Fibroblast of mammary gland (primary cell): ENCODE measurements at places on chromosomes 16 and 17.

- DNase-seq: no peak
Observed at GRCh38 chr16:4692460-4693295, 684 bp upstream of the NUDT16L1 start.

GRCh38 chr17:36929851-36930582 lies 7.3 kb upstream of the LHX1 start:
- DNase-seq: no peak

GRCh38 chr17:50289991-50290702 lies 15.9 kb downstream of the TMEM92 start:
- DNase-seq: peak; percentile 100

- no peak for DNase-seq
Observed at GRCh38 chr17:5282642-5283217, 646 bp downstream of the RABEP1 start.

GRCh38 chr17:74792586-74793105 lies 16.5 kb upstream of the NAT9 start:
- DNase-seq: no peak

DNA sequence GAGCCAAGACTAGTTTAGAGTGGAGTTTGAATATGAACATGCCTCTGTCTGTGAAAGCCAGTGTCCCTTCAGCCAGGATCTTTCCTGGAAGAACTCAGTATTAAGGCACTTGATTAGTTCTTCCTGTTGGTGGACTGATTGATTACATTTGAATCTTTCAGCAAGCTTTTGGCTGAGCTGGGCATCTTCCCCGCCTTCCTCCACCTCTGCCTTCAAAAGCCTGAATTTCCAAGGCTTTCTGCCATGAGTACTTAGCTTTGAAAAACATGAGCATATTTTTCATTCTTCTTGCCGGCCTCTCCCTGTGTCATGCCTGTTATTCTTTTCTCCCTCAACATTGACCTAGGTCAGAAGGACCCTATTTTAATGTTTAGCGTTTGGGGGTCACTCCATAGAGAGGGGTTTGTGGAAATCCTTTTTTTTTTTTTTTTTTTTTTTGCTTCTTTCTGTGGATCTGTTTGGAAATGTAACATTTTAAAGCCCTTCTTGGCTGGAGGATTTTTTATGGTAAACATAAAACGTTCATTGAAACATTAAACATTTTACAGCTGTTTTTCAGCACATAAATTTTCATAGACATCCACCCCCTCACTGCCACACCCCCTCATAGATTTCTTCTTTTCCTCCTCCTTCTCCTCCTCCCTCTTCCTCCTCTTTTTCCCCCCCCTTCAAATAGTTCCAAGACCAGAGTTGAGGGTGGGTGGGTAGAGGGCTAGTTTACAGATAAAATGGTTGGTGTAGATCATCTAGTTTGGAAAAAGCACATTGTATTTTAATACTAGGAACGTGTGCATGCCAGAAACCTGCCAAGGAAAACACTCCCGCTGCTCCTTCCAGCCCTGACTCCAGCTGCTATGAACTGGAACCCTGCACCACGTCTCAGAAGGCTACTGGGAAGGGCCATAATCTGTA lies 645.9 kb downstream of the WWOX start:
- DNase-seq: no peak

- DNase-seq: no peak
Observed at GRCh38 chr16:72094266-72094610, 591 bp downstream of the DHX38 start.

- DNase-seq: no peak
Observed at GRCh38 chr17:78617511-78618061, 40.4 kb upstream of the DNAH17 start.

DNA sequence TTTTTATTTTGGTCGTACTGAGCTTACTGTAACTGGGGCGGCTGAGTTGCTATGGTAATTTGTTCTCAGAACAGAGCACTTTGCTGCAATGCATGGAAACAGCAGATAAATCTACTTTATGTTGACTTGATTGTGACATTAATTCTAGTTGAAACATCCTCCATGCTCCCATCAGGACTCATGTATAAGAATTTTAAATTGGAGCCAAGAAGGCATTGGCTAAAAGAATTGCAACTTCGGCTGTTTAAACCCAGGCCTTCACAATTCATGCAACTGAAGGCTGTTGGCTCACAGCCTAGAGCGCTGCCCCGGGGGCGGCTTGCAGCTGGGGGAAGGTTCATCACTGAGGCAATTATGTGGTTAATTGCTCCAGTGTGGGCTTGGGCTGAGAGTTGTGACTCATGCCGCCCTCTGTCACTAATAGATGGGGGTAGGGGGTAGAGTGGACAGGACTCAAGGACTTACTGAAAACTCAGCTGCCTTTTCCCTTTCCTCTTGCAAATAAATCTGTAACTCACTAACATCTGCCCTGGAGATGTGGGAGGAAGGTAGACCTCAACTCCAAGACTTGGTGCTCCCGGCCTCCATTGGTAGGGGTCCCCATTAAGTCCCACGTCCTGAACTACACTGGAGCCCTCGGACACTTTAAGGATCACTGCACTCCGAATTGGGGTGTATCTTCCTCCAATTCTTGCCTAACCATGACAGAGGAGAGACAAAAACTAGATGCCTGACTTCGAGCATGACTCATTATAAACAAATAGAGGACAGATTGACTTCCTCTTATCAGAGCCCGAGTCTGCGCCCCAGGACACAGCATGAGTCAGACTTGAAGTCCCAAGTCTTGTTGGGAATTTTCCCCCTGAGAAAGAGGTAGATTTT lies 37.5 kb downstream of the ERCC4 start:
- peak; percentile 99 for DNase-seq

DNA sequence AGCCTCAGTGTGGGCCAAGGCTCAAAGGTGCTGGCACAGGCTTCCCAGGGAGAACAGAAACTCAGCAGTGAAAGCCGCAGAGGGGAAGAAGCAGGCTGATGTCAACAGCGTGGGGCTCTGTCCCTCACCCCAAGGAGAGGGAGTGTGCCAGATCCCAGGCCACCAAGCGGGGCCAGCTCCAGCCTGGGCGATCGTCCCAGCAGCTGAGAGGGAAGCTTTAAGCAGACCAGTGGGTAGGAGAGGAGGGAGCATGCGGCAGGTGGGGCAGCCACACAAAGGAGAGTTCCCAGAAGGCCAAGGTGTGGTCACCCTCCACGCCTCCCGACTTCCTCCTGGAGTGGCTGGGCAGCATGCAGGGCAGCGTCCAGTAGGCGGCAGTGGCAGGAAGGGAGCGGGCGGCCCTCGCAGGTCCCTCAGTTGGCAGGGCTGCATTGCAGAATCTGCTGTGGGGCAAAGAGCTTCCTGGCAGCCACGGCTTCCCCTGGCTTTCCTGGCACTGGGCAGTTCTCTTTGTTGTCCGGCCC lies 6.0 kb downstream of the SYNGR2 start:
- no peak for DNase-seq

GRCh38 chr16:84988328-84989080 lies 22.8 kb downstream of the ZDHHC7 start:
- no peak for DNase-seq

DNA sequence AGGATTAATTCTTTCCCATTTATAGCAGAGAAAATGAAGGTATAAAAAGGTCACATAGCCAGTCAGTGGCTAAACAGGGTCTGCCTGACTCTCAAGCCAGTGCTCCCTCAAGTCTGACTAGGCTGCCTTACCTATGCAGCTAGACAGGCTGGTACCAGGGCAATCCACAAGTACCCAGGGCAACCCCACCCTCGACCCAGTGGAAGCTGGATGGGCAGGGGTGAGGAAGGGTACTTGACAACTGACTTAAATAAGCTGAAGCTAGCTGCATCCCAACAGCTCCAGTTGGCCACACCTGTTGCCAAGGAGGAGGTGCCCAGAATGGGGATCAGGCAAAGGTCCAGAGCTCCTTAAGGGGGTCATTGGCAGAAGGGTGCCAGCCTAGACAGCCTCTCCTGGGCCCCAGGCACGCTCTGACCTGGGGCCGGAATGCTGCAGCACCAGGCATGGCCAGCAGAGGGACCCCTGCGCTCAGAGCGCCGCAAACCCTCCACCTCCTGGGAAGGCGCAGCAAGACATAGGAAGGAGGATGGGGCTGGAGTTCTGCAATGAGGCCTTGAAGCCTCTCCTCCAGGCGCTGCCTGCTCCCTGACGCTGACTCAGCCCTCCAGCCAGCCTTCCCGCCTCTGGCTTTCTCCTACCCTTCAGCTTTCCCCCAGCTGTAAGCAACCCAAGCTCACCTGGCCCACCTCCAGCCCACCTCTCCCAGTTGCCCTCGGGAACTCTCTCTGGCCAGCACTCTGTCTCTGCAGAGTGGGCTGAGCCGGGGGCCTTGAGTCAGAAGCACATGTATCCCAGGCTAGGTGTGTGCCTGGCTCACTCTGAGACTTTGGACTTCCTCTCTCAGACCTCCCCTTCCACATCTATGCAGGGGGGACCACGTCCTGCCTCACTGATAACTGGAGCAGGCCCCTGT lies 28.8 kb downstream of the MPP2 start:
- DNase-seq: peak; percentile 88

DNA sequence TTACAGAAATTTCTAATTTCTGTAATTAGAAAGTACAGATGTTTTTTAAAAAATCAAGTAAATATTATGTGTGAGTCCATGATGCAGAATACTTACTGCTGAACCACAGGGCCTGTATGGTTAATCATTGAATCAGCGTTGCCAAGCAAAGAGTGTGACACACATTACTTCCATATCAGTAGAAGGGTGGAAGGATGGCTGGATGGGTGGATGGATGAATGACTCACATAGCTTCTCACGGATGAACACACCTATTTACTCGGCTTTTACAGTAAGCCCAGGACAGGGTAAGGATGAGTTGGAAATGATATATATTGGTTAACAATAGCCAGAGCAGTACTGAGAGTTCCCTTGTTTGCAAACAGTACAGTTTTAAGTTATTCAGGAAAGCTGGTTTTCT lies 495.9 kb upstream of the RBFOX1 start:
- no peak for DNase-seq

- DNase-seq: no peak
Observed at GRCh38 chr16:47523342-47524006, 62.3 kb downstream of the PHKB start.

DNA sequence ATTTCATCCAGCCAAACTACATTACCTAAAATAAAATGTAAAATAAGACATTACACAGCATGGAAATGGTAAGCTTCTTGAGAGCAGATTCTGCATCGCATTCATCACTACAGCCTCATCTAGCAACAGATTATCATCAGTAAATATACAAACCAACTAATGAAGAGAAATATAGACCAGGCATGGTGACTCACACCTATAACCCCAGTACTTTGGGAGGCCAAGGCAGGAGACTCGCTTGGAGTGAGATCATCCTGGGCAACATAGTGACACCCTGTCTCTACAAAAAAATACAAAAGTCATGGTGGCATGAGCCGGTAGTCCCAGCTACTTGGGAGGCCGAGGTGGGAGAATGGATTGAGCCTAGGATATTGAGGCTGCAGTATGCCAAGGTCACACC lies 19.9 kb downstream of the NCBP3 start:
- peak; percentile 21 for DNase-seq

GRCh38 chr17:41976142-41976768 lies 9.7 kb downstream of the CNP start:
- peak; percentile 61 for DNase-seq

DNA sequence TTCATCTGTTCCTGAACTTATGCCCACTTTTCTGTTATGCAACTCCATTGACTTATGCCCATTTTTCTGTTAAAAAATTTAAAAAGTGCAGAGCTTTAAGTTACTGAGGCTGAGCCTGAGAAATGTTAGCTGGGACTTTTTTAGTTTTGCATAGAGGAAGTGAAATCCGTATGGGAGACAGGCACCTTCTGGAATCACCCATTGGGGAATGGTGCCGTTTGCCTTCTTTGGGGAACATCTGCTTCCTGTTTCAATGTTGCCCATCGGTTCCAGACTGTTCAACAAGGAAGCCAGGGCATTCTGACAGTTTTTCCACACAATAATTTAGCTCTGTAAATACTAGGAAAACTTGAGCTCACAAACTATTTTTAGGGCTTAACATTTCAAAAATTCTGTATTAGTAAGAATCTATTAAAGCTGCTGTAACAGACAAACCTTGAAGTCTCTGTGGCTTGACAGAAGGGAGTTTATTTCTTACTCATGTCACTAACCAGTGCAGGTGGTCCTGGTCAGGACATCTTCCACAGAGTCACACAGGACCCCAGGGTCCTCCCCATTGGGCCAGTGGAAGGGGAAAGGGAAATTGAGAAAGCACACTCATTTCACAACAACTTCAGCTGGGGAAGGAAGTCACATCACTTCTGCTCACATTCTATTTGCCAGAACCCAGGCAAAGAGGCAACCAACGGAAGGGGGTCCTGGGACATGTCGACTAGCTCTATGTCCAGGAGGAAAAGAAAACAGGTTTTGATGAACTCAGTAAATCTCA lies 17.2 kb downstream of the PRKCB start:
- no peak for DNase-seq

GRCh38 chr17:63698886-63699637 lies 863 bp downstream of the LIMD2 start:
- DNase-seq: no peak

- DNase-seq: no peak
Observed at GRCh38 chr17:55324296-55324978, 59.7 kb downstream of the HLF start.

DNA sequence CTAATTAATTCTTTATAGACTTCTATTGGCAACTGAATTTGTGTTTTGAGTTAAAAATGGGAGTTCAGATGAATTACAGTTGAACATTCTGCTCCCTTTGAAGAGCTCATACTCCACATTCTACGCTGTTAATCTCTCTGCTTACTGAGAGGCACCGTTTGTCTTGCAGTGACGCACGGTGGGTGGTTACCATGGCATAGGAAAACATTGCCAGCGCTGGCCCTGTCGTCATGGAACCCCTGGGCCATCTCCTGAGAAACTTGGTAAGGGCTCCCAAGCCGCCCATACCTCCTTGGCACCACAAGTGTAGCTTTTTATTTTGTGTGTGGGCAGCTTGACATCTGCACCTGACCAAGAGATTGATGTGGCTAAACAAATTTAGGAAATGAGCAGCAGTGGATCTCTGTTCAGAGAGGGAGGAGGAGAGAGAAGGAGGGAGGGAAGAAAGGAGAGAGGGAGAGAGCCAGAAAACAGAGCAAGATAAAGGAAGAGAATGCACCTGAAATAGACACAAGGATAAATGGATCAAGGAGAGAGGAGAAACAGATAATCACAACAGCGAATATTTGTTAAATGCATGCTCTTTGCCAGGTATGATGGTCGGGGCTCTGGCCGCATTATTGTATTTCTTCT lies 398.5 kb downstream of the HAPSTR1 start:
- no peak for DNase-seq

- DNase-seq: no peak
Observed at GRCh38 chr16:87971933-87972332, 20.7 kb downstream of the BANP start.

- peak; percentile 93 for DNase-seq
Observed at GRCh38 chr17:40909755-40910154, 24.7 kb upstream of the KRT20 start.

- peak; percentile 37 for DNase-seq
Observed at GRCh38 chr17:1511756-1512321, 4.6 kb downstream of the INPP5K start.

DNA sequence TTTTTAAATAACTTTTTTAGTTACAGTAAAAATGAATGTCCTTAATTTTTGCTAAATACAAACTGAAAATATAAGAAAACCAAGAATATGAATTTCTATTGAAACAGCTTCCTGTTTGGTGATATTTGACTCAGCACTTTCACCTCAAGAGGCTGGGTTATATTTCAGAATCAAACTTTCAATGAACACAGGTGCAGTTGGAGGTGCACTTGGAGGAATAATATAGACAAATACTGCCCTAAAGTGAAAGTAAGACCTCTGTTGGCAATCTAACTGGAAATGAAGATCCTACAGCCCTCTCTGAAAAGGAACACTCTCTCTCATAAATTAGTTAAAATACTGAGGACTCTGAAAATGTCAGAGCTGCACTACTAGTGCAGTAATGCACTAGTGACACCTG lies 106.2 kb downstream of the BRIP1 start:
- DNase-seq: no peak

GRCh38 chr16:4686497-4687210 lies 6.7 kb upstream of the NUDT16L1 start:
- DNase-seq: no peak
